CD4-positive, alpha-beta T cell treated with Interleukin-15 for 4 hours (primary cell): ENCODE measurements at places on chromosomes 12 and 14.

GRCh38 chr12:538731-539539 is 79.2 kb downstream of the B4GALNT3 start:
- DNase-seq = peak; percentile 76

DNA sequence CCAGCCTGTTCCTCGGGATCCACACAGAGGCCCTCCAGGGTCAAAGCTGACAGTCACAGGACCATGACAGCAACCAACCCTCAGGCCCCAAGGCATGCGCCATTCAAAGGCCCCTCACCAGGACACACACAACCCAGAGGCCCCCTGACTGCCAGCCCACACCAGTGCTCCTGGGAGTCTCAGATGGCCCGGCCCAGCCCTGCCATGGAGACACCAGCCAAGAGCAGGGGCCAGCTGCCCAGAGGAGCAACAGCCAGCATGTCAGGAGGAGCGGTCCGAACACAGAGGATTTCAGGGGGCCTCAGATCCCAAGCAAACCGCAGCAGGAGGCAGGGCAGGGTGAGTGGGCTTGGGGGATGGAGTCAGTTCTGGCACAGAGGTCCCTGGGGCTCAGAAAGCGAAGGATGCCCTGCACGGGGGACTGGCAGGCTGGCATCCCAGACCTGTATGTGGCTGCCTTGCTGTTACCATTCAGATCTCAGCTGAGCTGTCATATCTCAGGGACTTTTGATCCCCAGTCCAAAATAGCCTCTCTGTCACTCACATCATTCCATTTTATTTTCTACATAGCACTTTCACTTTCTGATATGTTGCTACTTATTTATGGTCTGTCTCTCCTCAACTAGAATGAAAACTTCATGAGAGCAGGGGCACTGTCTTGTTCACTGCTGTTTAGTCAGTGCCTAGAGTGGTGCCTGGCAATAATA is 4.8 kb downstream of the TMEM229B start:
- no peak for DNase-seq

DNA sequence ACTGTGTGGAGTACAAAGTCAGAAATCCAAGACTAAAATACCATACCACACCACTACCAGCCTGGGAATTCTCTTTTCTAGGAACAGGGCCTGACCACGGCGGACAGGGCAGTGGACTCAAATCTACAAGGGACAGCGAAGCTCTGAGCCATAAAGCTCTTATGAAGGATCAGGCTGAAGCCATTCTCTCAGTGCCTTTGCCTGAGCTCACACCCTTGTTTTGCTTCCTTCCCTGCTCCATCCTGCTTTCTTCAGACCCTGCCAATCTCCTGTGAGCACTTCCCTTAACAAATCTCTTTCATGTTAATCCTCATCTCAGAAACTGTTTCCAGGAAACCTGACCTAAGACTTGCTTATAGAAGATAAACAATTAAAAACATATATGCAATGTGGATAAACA is 398.5 kb downstream of the MDGA2 start:
- DNase-seq = no peak

- no peak for DNase-seq
These were observed 45.1 kb upstream of the PNMA1 start for GRCh38 chr14:73759183-73759713.

- DNase-seq = no peak
These were observed 68.1 kb downstream of the CRADD start for GRCh38 chr12:93745286-93745685.

DNA sequence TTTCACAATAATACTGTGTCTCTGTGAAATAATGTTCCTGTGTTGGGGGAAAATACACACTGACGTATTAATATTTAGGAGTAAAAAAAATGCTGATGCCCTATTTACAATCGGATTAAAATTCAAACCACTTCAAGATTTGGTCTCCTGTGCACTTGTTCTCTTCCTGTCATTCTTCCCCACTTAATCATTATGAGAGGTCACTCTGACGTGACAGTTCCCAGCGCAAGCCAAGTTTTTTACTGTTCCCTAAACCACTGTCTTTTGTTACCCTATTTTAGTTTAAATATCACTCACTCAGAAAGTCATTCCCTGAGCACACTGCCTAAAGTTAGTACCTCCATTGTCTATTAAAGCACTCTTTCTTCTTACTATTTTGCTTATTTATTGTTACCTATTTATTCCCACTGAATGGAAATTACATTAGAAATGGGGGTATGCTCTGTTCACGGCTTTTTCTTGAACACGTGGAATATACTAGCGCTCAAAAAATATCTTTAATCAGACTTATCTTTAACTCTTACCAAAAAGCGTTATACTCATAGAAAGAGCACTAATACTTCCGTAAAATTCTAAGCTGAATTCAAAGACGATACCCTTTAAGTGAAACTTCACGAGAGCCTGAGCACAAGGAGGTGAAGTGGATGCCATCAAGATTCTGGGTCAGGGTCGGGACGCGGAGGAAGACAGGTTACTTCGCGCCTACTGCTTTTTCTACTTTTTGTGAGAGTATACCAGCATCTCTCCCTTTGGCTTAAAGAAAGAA is 670 bp upstream of the PSMA3 start:
- DNase-seq = no peak

DNA sequence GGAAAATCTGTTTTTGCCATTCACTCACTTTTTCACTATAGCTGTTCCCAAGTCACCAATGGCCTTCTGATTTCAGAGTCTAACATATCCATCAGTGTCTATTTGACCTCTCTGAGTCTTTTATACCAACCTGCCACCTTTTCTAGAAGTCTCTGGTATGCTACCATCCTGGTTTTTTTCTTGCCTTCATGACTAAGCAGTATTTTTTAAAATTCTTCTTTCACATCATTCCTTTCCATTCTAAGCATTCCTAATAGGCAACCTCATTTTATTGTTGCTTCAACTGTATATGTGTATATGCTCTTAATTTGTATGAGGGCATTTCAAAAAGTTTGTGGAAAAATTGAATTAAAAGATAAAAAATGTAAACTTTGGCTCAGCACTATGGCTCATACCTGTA is 5.0 kb downstream of the IRAK4 start:
- DNase-seq = no peak

- no peak for DNase-seq
These were observed 921 bp downstream of the RAD51B start for GRCh38 chr14:67820428-67820971.

DNA sequence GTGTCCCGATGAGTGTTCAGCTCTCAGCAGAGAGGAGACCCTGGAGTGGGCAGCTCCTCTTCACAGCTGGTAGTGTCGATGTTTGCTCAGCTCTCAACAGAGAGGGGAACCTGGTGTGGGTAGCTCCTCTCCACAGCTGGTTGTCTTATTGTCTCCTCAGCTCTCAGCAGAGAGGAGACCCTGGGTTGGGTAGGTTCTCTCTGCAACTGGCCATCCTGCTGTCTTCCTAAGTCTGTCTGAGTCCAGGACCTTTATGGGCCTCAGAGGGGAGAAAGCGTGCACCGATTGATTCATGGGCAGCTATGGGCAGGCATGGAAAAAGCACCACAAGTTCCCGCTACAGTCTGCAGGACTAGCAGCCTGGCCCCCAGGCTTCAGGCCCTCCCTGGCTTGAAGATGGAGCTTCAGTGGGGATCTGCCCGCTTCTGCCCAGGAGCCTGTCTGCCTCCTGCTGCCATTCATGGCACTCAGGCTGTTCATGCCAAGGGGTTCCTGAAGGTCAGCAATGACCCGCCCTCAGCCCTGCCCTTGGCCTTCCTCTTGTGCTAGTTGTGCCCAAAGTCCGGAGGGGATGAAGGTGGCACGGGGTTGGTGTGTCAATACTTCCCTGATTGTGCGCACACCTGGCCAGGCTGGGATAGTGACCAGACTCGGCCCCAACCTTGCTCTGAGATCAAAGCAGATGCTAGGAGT is 224.2 kb downstream of the KCNC2 start:
- no peak for DNase-seq

DNA sequence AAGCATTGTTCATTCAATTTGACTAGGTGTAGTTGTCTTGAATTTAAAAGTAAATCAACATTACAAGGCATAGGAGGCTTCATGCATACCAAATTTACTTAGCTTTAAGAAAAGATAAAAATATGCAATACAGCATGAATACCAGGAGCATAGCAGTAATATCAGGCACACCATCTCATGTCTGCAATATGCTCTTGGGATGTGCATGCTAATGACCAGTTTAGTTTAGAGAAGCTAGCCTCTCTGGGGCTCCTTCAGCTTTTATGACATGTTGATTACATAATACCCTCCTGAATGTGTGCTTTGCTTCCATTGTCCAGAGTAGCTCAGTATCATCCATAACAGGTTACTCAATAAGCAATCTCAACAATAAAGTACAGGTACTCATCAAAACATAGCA is 497.2 kb downstream of the FLRT2 start:
- no peak for DNase-seq

DNA sequence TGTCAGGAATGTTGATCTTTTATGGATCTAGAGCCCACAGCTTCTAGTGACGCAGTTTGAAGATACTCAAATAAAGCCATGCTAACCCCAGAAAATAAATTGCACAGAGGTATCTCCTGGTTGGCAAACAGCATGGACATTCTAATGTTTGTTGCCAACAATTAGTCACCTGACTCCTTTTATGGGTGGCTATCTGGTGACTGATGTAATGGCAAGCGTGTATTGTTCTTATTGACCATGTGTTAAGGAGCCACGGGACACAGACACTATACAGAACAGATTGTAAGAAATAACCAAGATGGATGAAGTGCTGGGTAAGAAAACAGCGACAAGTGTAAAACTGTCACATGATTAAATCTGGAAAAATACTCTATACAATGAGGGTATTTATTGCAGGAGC is 401.3 kb upstream of the PDE3A start:
- DNase-seq = no peak

- no peak for DNase-seq
These were observed 442.0 kb downstream of the BTG1 start for GRCh38 chr12:91703491-91704283.

DNA sequence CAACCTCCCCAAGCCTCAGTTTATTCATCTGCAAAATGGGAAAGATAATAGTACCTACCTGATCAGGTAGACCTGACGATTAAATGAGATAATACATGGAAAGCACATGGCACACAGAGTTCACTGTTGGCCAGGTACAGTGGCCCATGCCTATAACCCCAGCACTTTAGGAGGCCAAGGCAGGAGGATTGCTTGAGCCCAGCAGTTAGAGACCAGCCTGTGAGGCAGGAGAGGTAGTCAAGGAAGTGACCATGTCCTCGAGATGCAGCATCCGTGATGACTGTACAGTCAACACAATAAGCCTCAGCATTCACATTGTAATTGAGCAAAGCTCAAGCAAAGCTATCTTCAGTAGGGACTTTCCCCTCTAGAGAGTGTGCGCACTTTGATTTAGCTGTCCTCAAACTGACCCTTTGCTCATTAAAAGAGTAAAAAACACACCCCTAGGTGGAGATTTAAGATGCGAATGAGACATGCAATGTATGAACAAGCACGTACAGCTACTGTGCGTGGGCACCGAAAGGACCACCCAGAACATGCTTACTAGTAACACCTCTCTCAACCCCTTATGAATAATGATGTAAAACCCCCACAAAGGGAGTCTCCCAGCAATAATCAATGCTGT is 9.9 kb downstream of the ISCU start:
- no peak for DNase-seq

DNA sequence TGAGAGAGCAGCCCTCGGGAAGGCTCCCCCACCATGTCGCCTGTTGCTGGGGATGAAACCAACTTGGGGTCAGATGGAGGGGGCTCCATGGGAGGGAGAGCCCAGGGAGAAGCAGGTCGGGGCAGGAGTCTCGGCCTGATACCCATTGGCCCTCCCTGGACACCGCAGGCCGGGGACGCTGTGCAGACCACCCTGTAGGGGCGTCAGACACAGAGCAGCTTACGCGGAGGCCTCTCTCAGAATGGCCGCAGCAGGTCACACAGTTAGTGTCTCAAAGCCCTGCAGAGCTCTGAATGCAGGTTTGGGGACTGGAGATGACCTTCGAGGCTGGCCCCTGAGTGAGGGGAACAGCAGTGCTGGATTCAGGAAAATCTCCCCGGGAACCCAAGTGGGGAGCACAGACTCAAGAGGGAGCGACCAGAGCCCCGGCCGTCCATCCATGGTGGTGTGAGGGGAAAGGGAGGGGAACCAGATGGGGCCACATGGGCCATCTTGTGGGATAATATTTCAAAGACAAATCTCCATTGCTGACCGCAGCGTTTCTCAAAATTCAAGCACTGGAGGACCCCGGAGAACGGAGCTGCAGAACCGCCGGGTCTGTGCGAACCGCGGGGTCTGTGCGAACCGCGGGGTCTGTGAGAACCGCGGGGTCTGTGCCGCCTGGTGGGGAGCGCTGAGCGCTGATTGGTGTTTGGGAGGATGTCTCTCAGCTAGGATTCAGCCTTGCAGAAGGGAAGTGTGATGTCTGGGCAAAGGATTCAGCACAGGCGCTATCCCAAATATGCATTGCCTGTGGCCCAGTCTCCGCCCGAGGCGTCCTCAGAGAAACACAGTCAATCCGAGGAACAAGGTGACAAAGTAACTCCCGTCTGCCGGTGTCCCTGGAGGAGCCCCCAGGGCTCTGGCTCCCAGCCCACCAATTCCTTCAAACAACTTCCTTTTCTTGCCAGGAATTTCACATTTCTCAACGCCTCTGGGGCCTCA is 324.4 kb upstream of the RTL1 start:
- DNase-seq = no peak

DNA sequence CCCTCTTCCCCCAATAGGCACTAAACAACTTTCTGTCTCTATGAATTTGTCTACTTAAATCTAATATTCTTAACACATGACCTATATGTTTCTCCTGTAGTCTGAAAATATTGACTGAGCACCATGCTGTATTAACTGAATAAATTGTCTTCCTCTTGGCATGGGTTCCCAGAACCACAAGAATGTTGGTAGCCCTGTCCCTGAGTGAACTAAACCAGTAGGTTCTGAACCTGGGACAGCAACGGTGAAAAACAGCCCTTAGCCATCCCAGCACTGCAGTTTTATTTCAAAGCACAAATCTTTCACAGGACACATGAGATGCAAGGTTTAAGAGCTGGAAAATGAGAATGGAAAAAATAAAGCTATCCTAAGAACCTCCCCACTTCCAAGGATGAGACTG is 20.4 kb upstream of the HSP90B1 start:
- DNase-seq = no peak
